Stimulated activated CD4-positive, alpha-beta T cell treated with anti-CD3 and anti-CD28 coated beads, TNF-alpha, amount 100 ng/mL, for 24 hours (primary cell): ENCODE measurements at places on chromosomes 6 and 20.

DNA sequence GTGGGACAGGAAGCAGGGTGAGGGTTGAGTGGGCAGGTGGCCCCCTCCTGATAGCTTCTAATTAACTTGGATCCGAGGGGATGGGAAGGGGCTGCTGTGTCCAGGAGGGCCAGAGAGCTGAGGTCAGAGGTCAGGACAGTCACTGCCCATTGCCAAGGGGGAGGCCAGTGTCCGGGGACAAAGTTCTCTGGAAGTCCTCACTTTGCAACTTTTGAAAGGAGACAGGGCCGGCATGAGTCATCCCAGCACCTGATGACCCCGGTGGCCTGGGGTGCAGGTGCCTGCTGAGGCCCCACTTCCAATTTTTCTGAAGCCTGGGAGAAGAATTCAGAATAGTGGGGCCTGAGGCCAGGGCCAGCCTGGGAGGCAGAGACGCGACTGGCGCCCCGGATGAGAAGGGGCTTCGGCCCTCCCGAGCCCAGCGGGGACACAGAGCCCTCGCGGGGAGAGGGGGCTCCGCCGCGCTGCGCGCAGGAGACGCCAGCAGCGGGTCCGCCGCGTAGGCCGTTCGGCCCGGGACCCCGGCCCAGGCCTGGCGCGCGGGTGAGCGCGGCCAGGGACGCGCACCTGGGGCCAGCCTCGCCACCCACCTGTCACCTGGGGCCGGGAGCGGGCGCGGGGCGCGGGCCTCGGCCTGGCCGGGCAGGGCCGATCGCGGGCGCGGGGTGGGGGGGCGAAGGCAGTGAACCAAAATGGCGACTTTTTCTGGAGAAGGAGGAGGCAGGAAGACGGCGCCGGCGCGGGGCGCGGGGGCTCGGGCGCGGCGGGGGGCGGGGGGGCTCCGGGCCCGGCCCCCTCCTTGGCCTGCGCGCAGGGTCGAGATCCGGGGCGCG is 586 bp downstream of the ZNF512B start:
- no peak for DNase-seq

DNA sequence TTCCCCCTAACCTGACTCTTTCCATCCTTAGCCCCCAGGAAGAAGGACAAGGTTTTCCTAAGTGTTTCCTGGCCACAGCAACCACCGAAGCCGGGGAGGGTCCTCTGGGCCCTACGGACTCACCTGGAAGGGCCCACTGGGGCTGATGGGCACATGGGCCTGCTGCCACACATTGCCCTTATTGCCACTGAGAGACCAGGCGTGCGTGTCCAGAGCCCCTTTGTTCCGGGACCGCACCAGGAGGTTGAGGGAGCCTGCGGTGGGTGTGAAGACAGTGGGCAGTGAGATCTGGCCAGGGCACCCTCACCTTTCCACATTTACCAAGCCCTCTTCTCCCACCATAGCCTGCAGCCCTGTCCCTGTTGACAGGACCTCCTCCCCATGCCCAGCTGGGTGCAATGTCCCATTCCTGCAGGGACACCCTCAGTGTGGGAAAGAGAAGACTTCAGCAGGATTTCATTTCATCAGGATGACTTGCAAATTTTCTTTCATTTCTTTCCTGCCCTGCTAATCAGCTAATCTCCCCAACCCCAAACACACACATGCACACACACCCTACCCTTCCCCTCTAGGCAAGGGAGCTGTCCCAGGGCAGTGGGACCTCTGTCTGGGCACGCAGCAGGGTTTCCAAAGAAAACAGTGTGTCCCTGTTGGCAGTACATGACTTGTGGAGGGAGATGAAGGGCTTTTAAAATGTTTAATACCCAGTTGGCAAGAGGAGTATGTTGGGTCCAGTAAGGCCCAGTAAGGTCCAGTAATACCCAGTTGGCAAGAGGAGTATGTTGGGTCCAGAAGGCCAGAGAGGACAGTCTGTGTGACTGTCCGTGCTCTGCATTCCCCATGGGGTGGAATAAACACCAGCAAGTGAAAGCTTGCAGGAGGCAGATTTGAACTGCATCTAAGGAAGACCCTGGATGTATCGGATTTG is 59.0 kb downstream of the MDGA1 start:
- DNase-seq: no peak

DNA sequence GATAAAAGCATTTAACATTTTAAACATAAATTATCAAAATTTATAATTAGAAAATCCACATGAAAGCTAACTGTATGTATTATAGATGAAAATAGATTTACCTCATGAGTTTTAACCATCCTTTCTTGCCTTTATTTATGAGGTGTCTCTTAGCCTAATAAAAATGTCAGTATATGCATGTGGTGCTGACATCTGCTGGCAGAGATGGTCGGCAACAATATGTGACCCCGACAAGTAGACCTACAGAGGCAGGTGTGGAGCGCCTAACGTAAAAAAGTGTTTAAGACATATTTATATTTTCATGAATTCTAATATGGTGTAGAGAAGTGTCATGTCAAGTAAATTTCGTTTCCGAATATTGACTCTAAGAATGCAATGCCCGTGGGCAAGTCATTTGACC is 149.0 kb upstream of the FUT9 start:
- no peak for DNase-seq

DNA sequence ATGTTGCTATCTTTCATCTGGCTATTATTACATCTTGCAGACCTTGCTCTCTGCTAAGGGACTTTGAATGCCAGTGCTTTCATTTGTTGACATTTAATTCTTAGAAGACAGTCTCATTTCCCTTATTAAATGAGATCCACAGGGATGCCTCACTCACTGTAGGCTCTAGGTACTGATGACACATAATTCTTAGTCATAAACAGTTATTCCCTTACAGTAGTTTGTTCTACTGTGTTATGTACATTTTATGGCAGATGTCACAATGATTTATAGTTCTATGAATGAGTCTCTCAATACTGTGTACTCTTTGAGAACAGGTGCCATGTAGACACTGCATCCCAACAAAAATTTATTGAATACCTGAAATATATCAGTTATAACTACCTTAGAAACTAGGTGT is 70.3 kb downstream of the FAM83B start:
- no peak for DNase-seq

DNA sequence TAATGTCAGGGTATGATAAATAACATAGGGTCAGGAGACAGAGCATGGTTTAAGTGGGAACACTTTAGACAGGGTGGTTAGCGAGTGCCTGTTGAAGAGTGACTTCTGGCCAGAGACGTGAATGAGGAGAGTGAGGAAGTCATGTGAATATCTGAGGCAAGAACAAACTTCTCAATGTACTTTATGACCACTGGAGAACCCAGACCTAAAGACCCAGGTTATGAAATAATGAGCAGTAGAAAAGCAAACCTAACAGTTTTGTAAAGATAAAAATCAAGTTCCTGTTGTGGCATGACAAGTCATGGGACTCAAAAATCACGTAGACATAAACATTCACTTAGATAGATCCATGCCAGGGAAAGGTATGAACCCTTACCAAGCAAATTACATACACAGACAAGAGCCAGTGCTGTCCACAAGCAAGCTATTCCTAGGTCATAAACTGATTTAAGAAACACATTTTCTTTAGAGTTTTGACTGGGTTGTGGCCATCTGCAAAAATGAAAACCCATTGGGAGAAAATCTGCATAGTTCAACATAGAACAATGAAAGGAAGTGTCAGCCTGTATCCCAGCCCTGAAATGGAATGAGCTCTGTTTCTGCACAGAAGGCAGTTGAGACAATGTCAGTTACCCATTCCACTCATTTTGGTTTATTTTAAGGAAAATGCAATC is 2.2 kb upstream of the MYCT1 start:
- DNase-seq: no peak

- no peak for DNase-seq
Observed at GRCh38 chr6:167317172-167317571, 7.7 kb upstream of the TTLL2 start.

DNA sequence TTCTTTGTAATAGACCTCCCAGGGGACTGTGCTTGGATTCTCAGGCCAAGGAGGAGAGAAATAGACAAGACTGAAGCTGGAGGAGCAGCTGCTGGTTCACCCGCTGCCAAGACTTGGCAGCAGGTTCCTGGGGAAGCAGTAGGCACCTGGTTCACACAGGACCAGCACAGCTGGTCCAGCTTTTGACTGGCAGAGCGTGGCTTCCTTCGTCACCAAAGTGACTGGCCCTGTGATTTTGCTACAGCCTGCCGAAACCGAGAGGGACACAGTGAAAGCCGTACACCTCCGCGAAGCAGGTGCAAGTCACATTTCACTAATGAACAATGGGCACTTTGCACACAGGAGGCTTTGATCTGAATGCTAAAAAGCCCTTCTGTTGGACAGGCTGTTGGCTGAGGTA is 199.0 kb downstream of the RNF144B start:
- no peak for DNase-seq

DNA sequence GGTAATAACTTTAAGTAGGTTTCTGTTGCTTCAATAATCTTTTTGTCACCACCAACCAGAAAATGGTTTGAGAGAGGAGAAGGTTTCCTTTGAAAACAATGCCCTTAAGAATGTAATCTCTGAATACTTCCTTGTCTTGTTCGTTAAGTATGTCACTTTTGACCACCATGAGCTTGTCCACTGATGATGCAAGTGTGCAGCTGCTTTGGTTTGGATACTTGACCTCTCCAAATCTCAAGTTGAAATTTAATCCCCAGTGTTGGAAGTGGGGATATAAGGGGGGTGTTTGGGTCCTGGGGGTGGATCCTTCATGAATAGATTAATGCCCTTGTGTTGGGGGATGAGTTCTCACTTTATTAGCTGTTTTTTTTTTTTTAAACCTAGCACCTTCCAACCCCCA is 985.4 kb downstream of the EPHA7 start:
- no peak for DNase-seq

- no peak for DNase-seq
Observed at GRCh38 chr20:3382836-3383235, 24.6 kb downstream of the DNAAF9 start.

- peak; percentile 75 for DNase-seq
Observed at GRCh38 chr20:3218307-3218988, 9.2 kb downstream of the ITPA start.

GRCh38 chr20:1198751-1199150 is 4.5 kb upstream of the C20orf202 start:
- no peak for DNase-seq

DNA sequence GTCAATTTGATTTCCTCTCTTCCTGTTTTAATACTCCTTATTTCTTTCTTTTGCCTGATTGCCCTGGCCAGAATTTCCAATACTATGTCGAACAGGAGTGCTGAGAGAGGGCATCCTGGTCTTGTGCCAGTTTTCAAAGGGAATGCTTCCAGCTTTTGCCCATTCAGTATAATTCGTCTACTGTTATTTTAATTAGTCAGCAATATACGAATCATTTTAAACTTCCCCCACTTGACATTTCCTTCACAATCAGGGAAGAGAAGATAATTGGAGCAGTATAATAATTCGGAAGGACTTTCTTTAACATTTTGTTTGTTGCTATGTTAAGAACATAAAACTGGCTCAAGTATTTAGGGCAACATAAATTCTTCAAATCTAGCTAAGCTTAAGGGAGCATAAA is 860.3 kb upstream of the SLC35B3 start:
- no peak for DNase-seq
